ENCODE measurements at places on chromosomes 7 and 10. TPM values are rescaled to one million over a fixed set of nuclear protein-coding genes. Genes with fewer than 3 reads are reported as not detected.
A peak's percentile ranks its signal among the peaks of the same experiment; 100 is the strongest.

DNA sequence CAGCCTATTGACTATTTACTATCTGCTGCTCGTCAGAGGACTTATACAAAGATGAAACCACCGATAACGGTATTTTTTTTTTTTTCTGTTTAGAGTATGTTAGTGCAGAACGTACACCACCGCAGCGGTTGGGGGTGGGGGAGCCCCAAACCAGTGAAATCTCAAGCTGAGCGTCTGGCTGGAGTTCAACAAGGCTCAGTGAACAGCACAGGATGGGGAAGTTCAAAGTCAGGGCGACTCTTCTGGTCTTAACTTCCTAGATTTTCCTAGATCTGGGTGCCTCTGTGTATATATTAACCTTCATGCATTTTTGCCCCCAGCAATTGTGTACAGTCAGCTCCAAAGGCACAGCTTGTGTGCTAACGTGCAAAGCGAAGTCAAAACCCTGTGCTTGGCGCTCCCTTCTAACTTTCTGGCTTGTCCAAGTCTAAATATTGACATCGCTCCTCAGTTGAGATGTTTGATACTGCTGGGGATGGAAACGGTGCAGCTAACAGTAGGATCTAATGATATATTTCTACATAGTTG lies 1.1 kb downstream of the RHOBTB1 start:
- H3K27me3 ChIP-seq, result peaks cover 9% of the 10 kb centered on the region
- no peak overlapping the region for H3K4me3 ChIP-seq
- no peaks in the 10 kb centered on the region for H3K36me3 ChIP-seq
- H3K27ac ChIP-seq, result no peak overlapping the region

- DNase-seq, result no peak
- H3K27ac ChIP-seq, result peak overlapping the region; percentile 49
- no peaks in the 10 kb centered on the region for H3K27me3 ChIP-seq
- H3K4me3 ChIP-seq, result no peak overlapping the region
- no peaks in the 10 kb centered on the region for H3K36me3 ChIP-seq
- H3K4me1 ChIP-seq, result peaks cover 15% of the 10 kb centered on the region
Observed at GRCh38 chr7:50155755-50156154, 62.7 kb upstream of the ZPBP start.

DNA sequence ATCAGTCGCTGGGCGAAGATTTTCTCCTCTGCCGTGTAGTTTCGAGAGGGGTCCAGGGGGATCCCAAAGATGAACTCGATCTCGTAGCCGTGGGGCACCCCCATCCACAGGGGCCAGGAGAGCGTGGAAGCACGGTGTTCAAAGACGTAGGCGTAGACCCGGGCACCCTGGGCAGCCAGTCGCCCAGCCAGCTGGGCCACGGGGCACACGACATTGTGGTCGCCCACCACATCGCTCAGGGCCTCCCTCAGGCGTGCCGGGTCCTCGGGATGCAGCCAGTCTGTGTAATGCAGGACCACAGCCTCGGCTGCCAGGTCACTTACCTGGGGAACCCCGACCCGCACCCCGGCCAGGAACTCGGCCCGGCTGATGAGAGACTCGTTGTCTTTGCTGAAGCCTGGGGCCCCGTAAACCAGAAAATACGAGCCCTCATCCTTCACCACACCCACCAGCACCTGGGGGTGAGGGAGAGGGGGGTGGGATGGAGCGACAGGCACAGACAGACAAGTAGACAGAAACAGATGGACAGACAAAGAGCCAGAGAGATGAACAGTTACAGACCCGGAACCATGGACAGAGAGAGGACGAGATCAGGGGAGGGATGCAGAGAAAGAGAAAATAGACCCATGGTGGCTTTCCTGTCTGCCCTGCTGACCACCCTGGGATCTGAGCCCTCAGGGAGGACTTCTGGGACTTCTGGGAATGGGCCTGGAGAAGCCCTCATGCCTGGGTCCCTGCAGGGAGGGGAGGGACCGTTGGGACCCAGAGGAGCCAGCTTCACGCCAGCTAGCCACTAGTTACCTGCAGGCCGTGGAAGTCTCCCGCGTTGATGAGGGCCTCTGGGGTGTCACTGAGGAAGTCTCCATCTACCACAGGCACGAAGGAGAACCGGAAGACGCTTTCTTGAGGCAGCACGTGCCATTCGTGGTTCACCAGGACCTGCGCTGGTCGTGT lies 3.0 kb downstream of the ACHE start:
- peaks cover 8% of the 10 kb centered on the region for H3K27me3 ChIP-seq
- DNase-seq, result no peak
- peaks cover 28% of the 10 kb centered on the region for H3K4me1 ChIP-seq

DNA sequence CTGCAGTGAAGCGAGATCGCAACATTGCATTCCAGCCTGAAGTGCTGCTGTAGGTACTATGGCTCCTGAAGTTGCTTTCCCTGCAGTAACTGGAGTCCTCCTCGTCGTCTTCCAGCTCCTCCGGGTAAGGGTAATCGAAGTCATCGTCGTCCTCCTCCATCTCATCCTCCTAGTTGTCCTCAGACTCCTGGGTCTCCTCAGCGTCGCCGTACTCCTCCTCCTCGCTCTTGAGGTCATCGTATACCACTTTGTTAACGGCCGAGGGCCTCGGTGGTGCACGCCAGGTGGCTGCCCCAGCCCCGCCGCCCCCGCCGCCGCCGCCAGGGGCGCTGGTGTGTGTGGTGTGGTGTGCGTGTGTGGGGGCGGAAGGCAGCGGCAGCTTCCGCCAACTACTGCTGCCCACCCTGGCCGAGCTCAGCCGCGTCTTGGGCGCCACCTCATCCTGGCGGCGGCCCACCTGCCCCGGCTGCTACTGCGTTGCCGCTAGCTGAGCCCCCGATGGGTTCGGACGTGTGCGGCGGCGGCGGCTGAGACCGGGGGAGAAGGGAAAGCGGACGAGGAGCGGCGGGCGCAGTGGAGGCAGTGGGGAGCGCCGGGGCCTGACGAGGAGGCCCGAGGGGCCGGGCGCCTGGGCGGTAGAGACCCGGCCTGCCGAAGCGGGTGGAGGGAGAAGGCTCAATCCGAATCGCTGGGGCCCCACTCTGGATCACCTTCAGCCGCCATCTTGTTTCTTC lies 11.8 kb upstream of the ACBD5 start:
- DNase-seq, result peak; percentile 85
- peak overlapping the region; percentile 79 for H3K27ac ChIP-seq
- H3K36me3 ChIP-seq, result no peaks in the 10 kb centered on the region
- no peaks in the 10 kb centered on the region for H3K4me1 ChIP-seq
- no peaks in the 10 kb centered on the region for H3K27me3 ChIP-seq
- H3K4me3 ChIP-seq, result peak overlapping the region; percentile 51

TMEM236 gene
- total RNA-seq, result 0.05 TPM

ITIH2 gene
- total RNA-seq, result not detected

DNA sequence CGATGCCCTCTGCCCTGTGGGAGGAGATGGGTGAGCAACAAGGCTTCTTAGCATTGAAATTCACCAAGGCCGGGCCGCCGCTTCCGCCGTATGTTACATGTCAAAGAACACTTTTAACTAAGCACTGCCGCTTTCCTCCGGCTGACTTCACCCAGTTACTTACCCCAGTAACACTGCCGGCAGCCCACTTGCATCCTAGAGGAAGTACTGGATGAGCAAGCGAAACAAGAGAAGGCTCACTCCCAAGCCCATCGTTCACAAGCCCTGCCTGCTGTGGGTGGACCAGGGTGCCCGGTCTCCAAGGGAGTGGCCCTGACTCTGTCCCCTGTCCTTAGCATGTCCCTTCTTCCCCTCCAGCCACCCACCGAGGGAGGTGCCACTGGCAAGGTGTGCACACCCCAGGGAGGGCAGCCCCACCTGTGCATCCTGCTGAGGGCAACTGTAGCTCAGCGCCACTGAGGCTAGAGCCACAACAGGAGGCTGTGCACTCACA lies 73.1 kb upstream of the EBF3 start:
- no peaks in the 10 kb centered on the region for H3K4me1 ChIP-seq
- no peak overlapping the region for H3K4me3 ChIP-seq
- H3K27ac ChIP-seq, result no peak overlapping the region
- DNase-seq, result no peak
- H3K27me3 ChIP-seq, result no peaks in the 10 kb centered on the region
- H3K36me3 ChIP-seq, result no peaks in the 10 kb centered on the region

EIF5AL1 gene
- 0.78 TPM for total RNA-seq

GRCh38 chr7:284762-285722 lies 4.9 kb upstream of the FOXL3 start:
- H3K27me3 ChIP-seq, result no peaks in the 10 kb centered on the region
- no peak for DNase-seq
- no peaks in the 10 kb centered on the region for H3K4me1 ChIP-seq
- H3K36me3 ChIP-seq, result no peaks in the 10 kb centered on the region

DNA sequence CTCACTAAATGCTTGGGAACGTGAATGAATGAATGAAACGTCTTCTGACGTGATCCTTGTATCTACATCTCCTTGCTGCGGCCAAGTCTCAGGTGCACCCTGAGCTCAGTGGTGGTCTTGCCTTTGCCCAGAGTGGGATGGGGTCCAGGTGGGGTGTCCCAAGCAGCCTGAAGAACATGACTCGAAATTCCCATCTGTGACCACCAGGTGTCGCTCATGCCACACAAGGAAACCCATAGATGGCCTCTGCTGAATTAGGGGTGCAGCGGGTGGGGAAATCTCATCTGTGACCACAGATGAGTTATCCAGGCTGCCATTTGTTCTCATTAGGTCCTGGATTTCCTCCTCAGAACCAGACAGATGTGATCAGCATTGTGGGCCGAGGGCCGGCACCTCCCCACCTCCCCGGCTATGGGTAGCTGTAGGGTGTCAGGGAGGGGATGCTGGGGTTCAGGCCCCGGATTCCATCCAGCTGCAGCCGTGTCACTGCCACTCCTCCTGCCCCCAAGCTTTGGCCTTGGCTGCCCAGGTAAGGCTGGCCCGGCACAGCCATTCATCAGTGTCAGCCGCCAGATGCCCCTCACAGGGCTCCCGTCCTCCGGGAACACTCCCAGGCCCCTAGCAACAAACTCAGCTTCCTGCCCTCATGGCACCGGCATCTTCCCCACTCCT lies 21.0 kb upstream of the GNA12 start:
- H3K4me3 ChIP-seq, result no peak overlapping the region
- H3K4me1 ChIP-seq, result peaks cover 14% of the 10 kb centered on the region
- H3K27ac ChIP-seq, result no peak overlapping the region
- DNase-seq, result peak; percentile 70

HOGA1 gene
- not detected for total RNA-seq

WNT16 gene
- not detected for total RNA-seq

EGR2 gene
- total RNA-seq, result 14.2 TPM

DNA sequence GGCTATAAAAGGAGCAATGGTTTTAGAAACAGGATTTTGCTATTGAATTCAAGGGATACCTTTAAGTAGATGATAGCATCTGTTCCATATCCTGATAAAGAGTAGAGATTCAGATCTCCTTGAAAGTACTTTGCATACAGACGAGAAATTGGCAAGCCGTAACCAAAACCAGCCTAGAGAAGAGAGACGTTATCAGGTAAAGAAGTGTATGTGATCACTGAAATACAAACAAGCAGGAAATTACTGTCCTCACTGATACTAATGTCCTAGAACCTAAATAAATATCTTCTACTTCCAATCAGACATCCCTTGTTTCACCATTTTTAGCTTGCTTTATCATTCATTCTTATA lies 9.4 kb downstream of the PDK4 start:
- H3K27ac ChIP-seq, result no peak overlapping the region
- no peaks in the 10 kb centered on the region for H3K36me3 ChIP-seq
- H3K4me1 ChIP-seq, result no peaks in the 10 kb centered on the region
- no peak for DNase-seq
- H3K27me3 ChIP-seq, result no peaks in the 10 kb centered on the region

EPHB4 gene
- total RNA-seq, result 13.2 TPM

Measured in naive thymus-derived CD4-positive, alpha-beta T cell (primary cell).